T-helper 17 cell (primary cell): ENCODE measurements at places on chromosomes 4 and X.

- DNase-seq = no peak
Observed at GRCh38 chr4:173685165-173685830, 155.3 kb upstream of the HAND2 start.

DNA sequence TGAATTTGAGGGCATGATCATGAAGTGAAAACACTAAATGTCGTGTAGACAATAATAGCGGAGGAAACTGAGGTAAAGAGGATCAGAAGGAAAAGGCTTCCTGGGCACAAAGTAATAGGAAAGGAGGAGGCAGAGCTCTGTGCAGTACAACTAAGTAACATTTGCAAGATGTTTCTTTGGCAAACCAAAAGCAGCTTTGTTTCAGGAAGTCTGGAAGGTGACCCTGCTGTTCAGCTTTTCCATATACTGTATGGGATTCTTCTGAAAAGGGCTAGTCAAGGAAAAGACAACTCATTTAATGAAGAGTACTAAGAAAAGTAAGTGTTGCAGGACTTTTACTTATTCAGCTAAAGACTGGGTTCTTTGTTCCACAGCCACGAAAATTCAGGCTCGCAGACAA, 463.1 kb downstream of the PCDH7 start:
- no peak for DNase-seq

DNA sequence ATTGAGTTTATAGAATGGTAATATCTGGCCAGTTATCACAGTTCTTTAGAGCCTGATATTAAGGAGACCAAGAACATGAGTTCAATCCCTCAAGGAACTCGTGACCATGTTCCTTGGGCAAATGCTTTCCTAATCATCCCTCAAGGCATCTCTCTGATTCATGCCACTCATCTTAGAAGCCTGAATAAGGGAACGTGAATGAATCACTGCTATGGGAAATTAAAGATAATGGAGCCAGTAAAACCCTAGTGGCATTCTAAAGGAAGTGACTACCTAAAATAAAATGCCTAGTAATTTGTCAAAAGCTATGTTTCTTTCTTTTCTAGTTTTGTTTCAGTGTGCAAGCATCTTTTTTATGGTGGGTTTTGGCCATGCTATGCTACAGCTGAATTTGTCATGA, 1161.3 kb downstream of the C4orf33 start:
- no peak for DNase-seq

- DNase-seq = no peak
Observed at GRCh38 chr4:84362896-84363655, 136.0 kb downstream of the NKX6-1 start.

GRCh38 chrX:97326456-97326855, 442.7 kb downstream of the RPA4 start:
- DNase-seq = no peak

DNA sequence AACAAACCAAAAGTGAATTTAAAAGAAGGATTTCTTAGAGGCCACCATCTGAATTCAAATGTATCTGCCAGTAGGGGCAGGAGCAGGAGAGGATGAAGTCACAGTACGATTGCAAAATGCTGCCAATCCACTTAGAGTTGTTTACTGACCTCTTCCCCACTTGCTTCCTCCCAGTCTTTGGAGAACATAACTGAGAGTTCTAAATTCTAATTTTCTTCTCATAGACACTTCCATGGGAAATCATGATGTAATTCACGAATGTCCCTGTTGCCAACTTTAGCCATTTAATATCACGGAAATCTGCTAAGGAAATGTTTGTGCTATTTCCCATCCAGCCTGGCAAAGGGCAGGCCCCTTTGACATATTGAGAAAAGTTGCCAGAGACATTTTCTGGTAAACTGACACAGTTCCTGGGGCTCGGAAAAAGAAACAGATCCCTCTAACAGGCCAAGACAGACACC, 33.6 kb upstream of the NOCT start:
- DNase-seq = no peak

DNA sequence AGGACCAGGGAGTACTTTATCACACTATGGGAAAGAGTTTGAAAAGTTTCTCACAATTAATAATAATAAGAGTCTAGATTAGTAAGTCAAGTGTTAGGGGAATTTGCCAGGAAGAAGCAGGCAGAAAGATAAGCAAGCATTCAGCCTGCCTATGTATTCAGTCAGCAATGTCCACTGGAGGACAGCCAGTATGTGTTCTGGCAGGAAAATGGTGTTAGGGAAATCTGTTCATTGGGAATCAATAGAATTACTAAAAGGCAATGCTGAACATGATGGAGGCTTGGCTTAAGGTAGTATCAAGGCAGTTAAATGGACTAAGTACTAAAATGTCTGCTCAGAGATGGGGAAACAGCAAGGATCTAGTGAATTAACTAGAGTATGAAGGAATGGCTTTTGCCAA, 221.2 kb downstream of the PPP4R3C start:
- no peak for DNase-seq

GRCh38 chr4:71300964-71301363, 37.9 kb upstream of the SLC4A4 start:
- DNase-seq = no peak

GRCh38 chr4:5435823-5436222, 272.5 kb downstream of the EVC2 start:
- DNase-seq = no peak

DNA sequence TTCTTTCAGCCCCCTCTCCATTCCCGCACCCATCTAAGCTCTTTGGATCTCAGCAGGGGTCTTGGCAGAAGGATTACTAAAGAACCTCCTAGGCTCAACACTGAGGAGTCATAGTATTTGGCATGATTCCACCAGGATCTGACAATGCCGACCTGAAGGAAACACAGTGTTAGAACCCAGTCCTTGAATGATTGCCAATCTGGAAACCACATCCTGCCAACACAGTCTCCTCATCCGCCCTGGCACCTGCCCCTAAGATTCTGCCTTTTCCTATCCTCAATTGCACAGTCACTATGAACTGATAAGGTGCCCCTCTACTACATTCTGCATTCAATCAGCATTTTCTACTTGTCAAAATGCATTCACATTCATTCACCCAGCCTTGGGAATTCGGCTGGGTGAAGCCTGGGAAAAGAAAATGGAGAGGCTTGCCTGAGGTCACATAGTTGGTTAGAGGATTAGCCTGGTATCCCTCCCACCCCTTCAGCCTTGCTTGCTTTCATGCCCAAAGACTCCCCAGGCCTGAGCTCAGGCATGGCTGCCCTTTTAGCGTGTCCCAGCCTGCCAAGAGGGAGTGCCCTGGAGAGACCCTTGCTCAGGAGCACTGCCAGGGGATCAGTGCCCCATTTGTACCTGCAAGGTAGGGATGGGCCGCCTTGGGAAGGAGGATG, 2.2 kb upstream of the CLDN2 start:
- DNase-seq = no peak
